ENCODE measurements at places on chromosomes 13 and 19.

GRCh38 chr13:32878163-32878562 lies 138.1 kb upstream of the KL start:
- DNase-seq, result peak; percentile 10

- peak; percentile 5 for DNase-seq
These were observed 1551.8 kb downstream of the SLITRK1 start for GRCh38 chr13:82330499-82330898.

- no peak for DNase-seq
These were observed 12.8 kb upstream of the CDC42EP5 start for GRCh38 chr19:54485851-54486250.

GRCh38 chr19:42288387-42288786 lies 13.5 kb upstream of the PRR19 start:
- no peak for DNase-seq

DNA sequence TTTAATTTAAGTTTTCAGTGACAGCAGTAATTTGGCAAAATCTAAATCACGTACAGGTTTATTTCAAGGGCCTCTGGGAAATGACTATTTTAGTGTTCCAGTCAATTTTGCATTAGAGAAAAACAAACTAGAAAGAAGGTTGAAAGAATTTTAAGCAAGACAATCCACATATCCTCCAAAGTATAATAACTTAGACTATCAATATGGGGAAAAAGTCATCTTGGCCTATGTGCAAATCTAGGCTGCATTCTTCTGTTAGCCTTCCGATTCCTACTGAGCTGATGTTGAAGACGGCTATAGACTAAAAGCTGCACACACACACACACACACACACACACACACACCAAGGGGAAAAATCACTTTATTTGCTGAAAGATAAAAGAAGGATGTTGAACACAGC lies 81.3 kb downstream of the SLITRK6 start:
- DNase-seq, result no peak

DNA sequence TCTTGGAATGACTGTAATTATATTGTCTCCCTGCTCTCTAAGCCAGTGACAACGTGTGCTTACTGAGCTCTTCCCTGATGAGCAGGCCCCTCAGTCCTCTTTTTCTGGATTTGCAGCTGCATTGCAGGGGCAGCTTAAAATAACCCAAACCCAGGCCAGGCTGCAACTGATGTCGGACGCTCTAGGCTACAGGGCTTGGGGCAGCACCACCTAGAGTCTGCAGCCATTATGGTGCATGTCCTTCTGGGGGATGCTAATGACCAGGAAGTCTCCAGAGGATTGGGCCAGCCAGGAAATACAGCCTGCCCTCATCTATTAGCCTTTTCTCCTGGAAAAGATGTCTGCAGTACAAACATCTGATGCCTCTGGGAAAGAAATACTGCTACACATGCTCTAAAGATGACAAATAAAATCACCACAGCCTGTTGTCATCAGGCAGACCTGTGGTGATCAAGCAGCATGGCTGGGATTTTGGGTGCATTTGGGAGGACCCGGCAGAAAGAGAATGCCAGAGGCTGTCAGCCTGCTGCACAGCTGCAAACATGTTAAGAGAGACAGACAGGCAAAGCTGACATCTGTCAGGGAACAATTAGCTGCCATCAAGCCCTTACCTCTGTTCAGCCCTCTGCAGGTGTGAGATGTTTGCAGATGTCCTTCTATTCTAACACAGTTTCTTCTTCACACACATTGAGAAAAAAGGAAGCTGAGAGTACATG lies 51.8 kb downstream of the CCDC70 start:
- DNase-seq, result no peak

- DNase-seq, result no peak
These were observed 22.9 kb downstream of the WDFY2 start for GRCh38 chr13:51607165-51607564.

DNA sequence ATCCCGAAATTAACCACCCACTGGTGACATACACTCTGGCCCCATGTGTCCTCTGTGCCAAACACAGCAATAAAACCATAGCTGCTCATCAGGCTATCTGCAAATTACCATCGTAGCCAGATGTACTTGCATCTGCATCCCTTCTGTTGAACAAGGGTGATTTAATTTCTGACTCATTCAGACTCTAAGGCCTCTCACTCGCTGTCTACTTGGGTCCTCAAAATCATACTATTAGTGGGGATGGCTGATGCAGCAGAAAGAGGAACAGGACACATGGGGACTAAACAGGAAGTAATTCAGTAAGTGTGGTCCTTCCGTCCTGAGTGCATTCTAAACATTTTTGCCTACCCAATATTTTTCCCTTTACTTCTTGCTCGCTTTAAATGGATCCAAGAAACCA lies 2275.0 kb upstream of the PCDH20 start:
- no peak for DNase-seq

- DNase-seq, result no peak
These were observed 246.1 kb downstream of the NDFIP2 start for GRCh38 chr13:79727086-79727485.

GRCh38 chr13:80618781-80619180 lies 277.9 kb upstream of the SPRY2 start:
- no peak for DNase-seq

- DNase-seq, result no peak
These were observed 60.3 kb upstream of the RNF113B start for GRCh38 chr13:98237331-98237730.

Measured in RPMI7951 (cell line).